ENCODE measurements at places on chromosomes 5 and 9.

DNA sequence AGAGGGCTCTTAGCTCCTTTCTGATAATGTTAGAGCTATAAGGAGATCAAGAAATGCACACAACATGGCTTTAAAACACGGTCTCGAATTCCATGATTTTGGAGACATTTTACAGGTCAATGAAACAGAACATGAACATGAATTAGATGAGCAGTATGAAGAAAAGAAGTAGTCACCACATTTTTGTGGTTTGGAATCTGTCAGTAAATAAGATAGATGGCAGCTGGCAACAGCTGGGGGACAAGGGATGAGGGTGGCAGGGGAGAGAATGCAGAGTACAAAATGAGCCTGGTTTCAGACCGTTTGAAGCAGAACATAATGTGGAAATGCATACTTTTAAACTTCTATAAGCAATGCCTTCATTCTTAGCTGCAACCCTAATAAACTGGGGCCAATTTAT, 107.1 kb downstream of the OXCT1 start:
- DNase-seq = no peak

- no peak for DNase-seq
Observed at GRCh38 chr5:150431574-150431973, 18.0 kb downstream of the RPS14 start.

- DNase-seq = no peak
Observed at GRCh38 chr9:117080765-117081390, 334.0 kb downstream of the ASTN2 start.

DNA sequence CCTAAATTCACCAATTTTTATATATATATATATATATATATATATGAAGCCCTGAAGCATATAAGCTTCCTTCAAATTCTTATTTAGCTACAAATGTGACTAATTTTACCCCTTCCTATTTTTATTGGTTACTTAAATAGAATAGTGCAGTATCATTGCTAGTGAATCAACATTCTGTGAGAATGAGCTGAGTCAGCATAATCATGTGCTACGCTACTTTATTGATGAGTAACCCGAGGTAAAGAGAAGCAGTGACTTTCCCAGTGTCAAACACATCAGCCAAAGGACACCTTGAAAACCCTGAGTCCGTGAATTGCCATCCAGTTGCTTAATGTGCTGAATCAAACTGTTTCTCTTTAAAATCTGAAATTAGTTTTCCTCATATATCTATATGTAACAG, 546.2 kb downstream of the DMRTA1 start:
- no peak for DNase-seq

DNA sequence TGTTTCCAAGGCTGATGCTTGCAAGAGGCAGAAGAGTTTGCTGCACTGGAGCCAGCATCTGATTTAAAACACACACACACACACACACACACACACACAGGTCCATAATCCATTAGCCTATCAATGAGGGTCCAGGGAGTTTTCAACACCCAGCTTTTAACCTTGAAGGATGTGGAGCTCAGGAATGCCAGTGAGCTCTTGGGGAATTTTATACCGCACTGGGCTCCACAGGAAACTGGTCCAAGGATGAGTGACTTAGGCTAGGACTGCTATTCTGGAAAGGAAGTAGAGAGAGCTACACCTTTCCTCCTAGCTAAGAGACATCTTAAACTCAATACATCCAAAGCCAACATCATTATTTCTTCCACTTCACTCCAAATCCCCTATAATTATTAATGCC, 942 bp upstream of the NRG2 start:
- no peak for DNase-seq

DNA sequence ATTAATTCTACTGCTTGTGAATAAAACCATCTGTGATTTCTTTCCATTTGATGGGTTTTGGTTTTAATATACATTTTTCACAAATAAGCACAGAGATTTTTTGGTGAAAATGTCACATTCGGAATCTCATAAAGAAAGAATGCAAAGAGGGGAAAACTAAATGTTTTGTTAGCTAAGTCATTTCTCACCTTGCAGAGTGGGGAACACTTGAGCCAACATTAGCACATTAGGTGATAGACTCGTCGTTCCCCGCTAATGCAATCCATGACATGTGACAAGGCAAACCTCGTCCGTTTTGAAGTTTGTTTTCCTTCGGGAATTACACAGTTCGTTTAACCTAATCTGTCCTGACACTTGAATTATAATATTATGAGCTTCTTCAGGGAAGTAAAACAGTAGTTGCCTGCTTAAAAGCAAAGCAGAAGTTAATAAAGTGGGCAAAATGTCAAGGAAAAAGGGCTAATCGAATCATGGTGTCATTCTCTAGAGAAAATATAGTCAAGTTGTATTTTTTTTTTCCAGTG, 95.8 kb upstream of the LMX1B start:
- no peak for DNase-seq

DNA sequence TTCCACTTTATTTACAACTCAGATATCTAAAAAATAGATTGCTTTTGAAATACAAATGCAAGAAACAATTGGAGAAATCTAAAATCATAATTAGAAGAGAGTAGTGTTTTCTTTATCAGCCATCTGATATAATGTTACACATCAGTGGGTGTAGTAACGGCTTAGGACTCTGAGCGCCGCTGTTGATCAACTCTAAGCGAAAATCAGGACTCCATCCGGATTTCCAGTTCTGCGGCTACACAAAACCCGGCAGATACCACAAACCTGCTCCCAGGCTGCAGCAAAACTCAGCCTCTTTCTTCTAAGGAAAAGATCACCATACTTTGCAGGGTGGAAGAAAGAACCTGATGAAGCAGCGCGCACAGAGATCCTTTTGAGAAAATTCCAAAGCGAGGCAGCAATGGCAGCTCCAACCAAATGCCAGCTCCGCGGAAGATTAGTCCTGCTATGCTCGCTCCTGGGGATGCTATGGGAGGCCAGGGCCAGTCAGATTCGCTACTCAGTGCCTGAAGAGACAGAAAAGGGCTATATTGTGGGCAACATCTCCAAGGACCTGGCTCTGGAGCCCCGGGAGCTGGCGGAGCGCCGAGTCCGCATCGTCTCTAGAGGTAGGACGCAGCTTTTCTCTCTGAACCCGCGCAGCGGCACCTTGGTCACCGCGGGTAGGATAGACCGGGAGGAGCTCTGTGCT, at the start of gene PCDHGA9:
PCDHGA9 (plus strand) TSS at position 226 of the 691 bp plus-strand sequence; CDS start at position 401, 175 bp downstream.
- no peak for DNase-seq

DNA sequence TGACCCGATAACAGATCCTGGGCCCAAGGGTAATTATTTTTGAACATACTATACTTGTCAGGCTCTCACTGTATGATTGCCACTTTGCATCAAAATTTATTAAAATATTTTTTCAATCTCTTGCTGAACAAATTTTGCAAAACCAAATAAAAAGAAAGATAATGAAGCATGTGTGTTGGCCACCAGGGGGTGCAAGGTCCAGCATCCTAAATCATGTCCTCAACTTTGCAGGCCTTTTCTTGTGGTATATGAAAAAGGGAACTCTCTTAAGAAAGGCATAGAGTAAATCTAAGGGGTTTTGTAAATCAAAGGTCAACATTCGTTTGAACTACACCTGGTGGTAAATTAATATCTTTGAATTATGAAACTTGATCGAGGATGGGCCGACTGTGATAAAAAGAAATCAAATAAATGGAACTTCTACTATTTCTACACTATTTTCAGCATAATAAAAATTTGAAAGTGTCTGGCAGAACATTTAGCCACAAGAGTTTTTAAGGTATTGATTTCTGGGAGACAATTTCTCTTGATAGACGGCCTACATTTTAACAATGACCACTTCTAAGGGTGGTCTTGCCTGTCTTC, 676.5 kb downstream of the DMRTA1 start:
- no peak for DNase-seq

GRCh38 chr9:115923903-115924668, 229.5 kb upstream of the PAPPA start:
- DNase-seq = no peak

- no peak for DNase-seq
Observed at GRCh38 chr5:21195145-21195544, 1207.1 kb upstream of the CDH18 start.

DNA sequence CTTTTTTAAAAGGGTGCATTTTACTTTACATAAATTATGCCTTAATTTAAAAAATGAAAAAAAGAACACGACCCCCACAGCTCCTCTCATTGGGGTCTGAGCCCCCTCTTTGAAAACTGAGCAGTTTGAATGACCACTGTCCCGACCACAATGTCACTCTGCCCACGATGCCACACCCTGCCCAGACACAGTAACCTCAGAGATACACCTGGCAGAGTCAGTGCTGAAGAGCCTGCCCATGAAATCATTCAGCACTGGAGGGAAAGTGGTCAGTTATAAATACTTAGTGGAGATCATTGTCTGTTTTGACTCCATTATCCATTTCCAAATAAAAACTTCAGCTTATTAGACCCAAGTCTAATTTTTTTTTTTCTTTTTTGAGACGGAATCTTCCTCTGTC, 49.3 kb downstream of the DNAJC21 start:
- DNase-seq = no peak

GRCh38 chr5:28766565-28767158, 1728.3 kb upstream of the CDH9 start:
- no peak for DNase-seq

Data from NCI-H1930 (cell line).